ENCODE measurements at places on chromosomes 1 and 21.

- DNase-seq, result no peak
These were observed 267.8 kb downstream of the C1orf94 start for GRCh38 chr1:34444516-34444915.

GRCh38 chr1:114099268-114099667, 54.4 kb downstream of the SYT6 start:
- DNase-seq, result no peak

DNA sequence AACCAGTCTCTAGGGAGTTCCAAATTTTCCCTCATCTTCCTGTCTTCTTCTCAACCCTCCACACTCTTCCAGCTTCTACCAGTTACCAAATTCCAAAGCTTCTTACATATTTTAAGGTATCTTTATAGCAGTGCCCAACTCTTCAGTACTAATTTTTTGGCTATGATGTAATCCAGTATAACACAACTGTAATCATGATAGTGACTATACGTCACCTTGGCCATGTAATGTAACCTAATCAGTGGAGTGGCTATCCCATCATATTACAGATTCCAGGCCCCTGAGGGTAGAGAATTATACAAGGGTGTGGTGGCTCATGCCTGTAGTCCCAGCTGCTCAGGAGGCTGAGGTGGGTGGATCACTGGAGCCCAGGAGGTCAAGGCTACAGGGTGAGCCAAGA, 143.2 kb downstream of the CLEC20A start:
- no peak for DNase-seq

- DNase-seq, result no peak
These were observed 37.8 kb downstream of the XCL1 start for GRCh38 chr1:168614235-168614634.

DNA sequence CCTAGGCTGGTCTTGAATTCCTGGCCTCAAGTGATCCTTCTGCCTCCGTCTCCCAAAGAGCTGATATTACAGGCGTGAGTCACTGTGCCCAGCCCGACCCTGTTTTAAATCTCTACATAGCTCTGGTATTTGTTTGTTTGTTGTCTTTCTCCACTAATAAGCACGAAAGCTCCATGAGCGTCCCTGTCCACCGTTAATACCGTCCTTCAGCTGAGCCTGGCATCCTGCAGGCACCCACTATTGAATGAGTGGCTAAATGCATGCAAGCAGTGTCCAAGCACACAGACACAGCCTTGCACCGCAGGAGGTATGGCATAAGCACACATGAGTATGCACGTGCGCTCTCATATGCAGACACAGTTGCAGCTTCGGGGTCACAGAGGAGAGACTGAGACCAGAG, 4.5 kb upstream of the COL16A1 start:
- no peak for DNase-seq

DNA sequence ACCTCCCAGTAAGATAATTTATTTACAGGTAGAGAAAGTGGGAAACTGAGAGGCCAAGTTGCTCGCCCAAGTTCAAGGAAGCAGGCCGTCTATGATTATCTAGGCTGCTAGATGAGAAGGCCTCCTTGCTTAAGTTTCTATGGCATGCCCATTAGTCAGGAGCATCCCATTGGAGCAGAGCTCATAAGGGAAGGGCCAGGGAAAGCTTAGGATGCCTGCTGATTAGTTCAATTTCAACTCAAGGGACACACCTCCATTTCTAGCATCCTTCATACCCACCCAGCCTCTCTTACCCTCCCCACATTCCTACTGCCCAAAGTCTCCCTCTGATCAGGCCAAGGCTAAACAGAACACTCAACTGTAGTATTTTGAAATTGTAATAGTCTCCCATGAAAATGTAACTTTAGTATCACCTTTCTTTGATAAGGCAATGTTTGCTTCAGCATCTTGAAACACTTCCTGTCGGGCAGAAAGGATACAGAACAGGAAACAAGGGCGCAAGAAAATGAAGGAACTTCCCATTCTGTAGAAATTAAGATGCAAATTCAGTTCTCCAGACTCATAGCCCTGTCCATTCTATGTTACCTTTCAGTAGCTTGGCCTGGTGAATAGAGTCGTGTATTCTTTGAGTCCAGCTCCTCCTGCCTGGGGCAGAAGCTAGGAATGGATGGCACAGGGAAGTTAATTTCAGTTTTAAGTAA, 46.3 kb upstream of the TARBP1 start:
- DNase-seq, result no peak

- DNase-seq, result no peak
These were observed 1.4 kb downstream of the CDA start for GRCh38 chr1:20590306-20590777.

- DNase-seq, result no peak
These were observed 593.5 kb downstream of the KIF26B start for GRCh38 chr1:245748240-245748639.

GRCh38 chr1:232899268-232899667, 51.1 kb upstream of the NTPCR start:
- DNase-seq, result no peak

DNA sequence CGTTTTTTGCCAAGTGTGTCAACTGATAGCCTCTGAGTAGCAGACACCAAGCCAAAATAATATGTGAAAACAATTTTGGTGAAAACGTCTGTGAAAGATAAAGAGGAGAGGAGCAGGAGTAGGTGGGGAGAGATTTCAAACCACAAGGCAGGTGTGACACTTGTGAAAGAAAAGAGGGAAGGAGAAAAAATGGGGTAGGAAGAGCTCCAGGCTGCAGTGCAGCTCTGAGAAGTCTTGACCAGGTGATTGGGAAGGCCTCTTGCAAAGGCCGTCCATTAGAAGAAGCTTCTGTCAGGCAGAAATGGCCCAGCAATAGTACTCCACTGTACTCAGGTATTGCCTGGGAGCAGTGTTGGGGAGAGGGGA, 10.6 kb upstream of the RAVER2 start:
- DNase-seq, result no peak

GRCh38 chr1:86648255-86648654, 56.1 kb upstream of the SH3GLB1 start:
- peak; percentile 26 for DNase-seq

- no peak for DNase-seq
These were observed 27.9 kb upstream of the AGO1 start for GRCh38 chr1:35854989-35855700.

GRCh38 chr1:120133228-120133927, 42.9 kb downstream of the SEC22B start:
- DNase-seq, result no peak

DNA sequence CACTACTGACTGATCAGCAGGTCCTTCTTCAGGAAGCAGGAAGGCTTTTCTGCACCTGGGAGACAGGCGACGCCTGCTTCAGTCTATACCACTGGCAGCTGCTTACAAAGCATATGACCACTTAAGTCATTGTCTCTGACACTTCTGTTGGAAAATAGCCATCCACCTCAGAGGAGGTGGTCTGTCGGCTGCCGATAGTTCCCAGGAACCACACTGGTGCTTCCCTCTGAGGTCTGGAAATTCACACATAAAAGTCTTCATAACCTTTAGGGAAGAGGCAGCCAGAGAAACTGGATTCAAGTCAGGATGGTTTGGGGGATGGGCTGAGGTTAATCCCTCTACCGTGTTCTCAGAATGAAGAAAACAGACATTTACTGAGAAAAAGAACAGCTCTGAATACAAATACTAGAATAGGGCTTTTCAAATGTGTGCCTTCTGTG, 15.6 kb upstream of the SRP9 start:
- no peak for DNase-seq

- peak; percentile 40 for DNase-seq
These were observed 49.4 kb upstream of the KIAA1614 start for GRCh38 chr1:180863158-180863775.

DNA sequence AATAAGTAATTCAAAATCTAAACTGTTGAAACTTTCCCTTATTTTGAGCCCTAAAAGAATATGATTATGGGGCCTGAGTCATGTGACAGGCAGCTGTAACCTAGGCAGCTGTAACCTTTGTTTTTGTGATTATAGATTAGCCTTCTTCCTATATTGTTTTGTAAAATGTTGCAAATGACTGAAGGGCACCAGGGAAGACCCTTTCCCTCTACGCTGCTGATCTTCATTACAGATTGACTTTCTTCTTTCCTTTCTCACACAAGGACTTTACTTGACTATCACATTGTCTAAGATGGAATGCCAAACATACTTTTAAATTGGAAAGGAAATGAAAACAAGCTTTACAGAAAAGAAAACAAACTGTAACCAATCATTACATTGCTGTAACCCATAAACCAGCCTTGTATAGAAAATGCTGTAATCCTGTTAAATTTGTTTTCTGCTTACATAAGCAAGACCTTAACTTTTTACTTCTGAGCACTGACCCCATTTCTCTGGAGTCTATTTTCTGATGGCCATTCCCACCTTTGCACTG, 242.2 kb downstream of the RGS7 start:
- DNase-seq, result no peak

GRCh38 chr21:16441789-16442188, 712.0 kb downstream of the USP25 start:
- peak; percentile 20 for DNase-seq

DNA sequence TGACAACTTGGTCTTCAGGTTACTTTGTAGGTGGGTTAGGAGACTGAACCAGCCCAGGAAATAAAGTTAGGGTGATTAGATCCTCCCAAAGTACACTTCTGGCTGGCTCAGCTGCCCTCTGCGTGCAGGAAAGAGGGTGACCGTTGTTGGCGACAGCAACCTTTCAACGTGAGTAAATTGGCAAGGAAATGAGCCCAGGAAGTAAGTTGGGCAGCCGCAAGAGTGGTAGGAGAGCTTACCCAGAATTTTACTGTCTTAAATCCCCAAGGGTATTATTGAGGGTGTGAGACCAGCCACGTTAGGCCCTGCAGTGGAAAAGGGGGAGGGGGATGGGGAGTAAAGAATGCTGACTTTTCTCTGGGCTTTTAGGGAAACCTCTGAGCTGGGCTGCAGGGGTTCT, 1.6 kb downstream of the TENT5C start:
- no peak for DNase-seq

- DNase-seq, result no peak
These were observed 789.7 kb upstream of the PRMT6 start for GRCh38 chr1:106266786-106267185.

DNA sequence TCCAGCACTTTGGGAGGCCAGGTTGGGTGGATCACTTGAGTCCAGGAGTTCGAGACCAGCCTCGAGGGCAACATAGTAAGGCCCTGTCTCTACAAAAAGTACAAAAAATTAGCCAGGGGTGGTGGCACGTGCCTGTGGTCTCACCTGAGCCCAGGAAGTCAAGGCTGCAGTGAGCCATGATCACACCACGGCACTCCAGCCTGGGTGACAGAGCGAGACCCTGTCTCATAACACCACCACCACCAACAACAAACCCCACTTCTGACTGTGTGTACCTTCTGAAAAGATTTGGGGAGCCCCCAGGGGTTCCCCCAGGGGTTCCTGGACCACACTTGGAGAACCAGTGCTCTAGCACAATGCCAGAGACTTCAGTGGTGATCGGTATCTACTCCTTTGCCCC, 29.9 kb downstream of the NUAK2 start:
- DNase-seq, result no peak

DNA sequence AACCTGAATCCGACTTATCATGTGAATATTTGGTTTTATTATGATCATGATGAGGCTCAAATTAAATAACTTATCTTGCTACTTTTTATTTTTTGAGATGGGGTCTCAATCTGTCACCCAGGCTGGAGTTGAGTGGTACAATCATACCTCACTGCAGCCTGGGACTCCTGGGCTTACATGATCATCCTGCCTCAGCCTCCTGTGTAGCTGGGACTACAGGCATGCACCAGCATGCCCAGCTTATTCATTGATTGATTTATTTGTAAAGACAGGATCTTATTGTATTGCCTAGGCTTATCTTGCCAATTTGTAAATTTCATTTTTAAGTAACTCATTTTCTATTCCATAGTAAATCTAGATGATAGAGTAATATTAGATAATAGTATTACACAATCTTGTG, 84.3 kb downstream of the COL11A1 start:
- no peak for DNase-seq

GRCh38 chr1:94228640-94229375, 8.6 kb downstream of the ARHGAP29 start:
- DNase-seq, result no peak

GRCh38 chr1:27506703-27507102, 16.7 kb upstream of the WASF2 start:
- no peak for DNase-seq

DNA sequence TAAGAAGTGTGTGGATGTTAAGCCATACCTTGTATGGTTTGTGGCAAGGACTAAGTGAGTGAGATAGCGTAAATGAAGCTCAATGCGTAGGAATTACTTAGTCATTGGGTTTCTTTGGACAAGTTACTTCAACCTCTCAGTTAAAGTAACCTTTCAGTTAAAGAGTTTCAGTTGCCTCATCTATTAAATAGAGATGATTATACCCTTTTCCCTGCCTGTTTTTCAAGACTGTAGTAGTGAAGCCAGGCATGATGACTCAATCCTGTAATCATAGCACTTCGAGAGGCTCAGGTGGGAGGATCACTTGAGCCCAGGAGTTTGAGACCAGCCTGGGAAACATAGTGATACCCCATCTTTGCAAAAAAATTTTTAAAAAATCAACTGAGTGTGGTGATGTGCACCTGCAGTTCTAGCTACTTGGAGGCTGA, 6.3 kb downstream of the ZMPSTE24 start:
- no peak for DNase-seq

DNA sequence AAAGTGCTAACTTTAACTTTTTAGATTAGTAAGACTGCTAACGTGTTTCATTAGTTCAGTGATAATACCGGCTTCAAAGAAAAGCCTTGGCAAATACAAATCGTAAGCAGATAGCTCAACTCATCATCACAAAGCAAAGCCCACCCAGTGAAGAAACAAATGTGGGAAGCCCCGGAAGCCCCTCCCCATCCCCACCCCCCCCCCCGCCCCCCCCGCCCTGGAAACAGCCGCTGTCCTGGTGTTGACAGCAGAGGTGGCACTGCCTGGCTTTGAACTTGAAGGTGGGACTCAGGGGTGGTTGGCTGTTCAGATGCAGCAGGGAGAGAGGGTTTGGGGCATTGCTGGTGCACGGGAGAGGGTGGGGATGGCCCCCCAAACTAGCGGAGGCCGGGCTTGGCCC, 14.1 kb downstream of the PDXK start:
- DNase-seq, result no peak

DNA sequence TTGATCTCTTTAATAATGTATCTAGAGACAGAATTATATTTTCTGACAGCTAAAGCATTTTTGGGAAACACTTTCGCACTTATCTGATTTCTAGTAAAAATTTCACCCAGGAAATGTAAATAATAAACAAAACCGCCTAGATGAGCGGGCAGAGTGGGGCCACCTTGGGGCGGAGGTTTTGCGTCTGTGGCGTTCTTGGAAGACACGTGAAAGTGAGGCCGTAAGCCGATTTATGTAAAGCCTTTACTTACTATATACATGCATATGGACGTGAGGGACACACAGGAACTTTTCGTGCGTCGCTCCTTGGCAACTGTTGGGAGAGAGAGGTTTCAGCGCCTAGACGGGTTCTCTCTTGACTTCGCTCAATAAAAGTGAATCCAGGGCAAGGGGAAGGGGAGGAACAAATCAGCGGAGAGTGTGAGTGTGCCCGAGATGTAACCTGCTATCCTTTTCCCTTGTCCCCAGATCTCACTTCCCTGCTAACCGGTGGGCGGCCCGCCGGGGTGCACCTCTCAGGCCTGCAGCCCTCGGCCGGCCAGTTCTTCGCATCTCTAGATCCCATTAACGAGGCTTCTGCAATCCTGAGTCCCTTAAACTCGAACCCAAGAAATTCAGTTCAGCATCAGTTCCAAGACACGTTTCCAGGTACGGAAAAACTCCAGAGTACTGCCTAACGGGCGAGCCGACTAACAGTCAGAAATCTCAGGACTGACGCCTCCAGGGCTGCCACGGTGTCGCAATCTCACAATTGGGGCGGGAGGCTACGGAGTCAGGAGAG, 1.7 kb downstream of the HLX start:
- DNase-seq, result peak; percentile 70

- no peak for DNase-seq
These were observed 2.6 kb downstream of the SLAMF8 start for GRCh38 chr1:159829273-159829634.

- peak; percentile 24 for DNase-seq
These were observed 166.3 kb downstream of the TBX15 start for GRCh38 chr1:118821801-118822200.
